Fibroblast of lung (primary cell): ENCODE measurements at places on chromosomes 5 and 9. TPM values are rescaled to one million over a fixed set of nuclear protein-coding genes. Genes with fewer than 3 reads are reported as not detected.

DNA sequence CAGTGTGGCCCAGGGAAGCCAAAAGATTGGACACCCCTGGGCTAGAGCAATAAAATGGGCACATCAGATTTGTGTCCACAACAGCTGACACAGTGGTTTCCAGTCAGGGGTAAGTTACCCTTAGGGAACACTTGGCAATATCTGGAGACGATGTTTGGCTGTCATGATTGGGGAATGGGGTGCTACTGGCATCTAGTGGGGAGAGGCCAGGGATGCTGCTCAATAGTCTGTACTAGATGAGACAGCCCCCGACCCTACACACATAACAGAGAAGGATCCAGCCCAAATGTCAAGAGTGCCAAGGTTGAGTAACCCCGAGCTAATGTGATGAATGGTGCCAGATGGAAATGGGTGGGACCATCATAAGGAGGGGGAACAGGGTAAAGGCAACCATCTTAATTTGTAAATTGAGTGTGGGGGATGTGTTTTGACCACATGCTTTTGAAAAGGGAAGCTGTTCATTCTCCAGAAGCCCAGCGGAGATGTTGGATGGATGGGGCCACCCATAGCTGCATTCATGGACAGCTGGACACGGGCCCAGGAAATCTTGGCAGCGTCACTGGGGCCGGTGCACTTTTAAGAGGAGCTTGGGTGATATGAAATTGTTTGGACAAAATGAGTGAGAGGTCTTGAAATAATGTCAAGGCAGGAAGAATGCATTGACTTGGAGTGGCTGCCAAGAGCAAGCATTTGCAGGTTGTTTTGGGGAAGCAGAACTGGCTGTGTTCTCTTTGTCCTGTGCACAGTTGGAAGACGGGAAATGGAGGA lies 33.4 kb downstream of the SYK start:
- DNase-seq = no peak

DNA sequence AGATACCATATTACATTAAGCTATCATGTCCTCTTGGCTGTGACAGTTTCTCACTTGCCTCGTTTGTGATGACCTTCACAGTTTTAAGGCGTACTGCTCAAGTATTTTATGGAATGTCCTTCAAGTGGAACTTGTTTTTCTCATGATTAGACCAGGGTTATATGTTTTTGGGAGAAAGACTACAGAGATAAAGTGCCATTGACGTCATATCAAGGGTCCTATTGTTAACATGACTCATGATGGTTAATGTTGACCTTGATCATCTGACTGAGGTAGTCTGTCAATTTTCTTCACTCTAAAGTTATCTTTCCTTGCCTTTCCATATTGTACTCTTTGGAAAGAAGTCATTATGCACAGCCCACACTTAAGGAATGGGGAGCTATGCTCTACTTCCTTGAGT lies 17.8 kb upstream of the PTBP3 start:
- no peak for DNase-seq

The FAM151B gene
- polyA plus RNA-seq = 3.0 and 4.9 TPM in 2 replicates

DNA sequence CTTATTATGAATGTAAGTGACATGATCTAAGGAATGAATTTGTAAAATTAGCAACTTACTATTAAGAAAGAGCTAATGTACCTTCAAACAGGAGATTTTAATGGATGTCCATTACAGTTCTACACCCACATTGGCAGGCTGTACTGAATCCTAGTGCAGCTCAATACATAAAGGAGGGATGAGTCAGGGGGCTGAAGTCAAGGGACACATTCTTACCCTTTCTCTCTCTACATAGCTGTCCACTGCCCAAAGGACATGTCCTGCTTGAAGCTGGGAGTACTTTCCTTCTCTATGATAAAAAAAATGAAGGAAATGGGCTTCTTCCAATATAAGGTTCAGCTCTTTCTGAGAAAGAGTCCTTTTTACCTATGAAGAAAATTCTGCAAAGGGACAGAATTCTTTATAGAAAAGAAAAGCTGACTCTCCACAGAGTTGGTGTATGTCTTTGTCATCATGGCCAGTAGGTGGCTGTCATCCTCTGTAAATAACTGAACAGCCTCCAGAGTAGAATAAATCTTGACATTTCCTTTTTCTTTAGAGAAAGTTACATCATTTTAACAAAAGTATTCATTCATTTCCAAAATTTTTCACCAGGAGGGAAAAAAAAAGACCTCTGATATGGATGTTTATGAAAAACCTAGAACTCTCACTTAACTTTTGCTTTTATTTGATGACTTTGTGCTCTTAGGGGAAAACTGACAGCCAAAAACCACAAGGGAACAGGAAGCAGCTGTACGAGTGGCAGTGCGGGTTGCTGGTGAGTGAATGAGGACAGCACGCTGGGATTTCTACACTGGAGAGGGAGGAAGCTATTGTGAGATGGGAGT lies 13.1 kb upstream of the IFNA14 start:
- peak; percentile 33 for DNase-seq

DNA sequence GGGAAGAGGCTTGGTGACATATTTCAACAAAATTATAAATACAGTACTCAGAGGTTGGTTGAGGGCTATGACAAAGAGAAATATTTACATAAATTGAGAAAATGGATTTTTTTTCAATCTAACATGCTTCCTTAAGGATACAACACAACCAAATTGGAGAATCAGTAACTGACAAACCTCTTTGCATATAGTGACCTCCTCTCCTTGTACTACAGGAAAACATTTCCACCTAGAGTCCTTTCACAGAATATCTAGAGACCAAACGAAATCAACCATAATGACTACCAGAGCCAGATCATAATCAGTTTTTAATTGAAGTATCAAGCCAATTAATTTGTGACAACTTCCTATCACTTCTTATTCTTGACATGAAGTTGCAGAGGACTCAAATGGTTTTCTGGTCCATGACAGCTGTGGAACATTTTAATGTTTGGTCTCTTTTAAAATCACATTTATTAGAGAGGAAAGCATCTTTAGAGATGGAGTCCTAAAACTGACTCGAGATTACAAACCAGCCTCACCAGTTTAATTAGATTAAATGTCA lies 1636.5 kb upstream of the C9orf72 start:
- DNase-seq = no peak

DNA sequence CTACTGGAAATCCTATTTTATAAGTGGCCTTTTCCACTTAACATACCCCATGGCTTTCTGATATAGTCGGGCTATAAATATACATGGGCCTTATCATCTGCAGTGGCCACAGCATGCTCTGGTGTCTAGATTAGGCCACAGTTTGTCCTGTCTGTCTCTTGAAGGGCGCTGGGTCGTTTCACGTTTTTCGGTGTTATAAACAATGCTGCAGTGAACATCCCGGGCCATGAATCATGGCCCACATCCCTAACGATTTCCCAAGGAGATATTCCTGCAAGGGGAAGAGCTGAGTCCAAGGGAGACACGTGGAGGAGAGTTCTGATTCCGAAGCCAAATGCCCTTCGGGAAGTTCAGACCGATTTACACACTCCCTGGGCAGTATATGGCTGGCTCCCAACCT lies 8.4 kb downstream of the PLPP7 start:
- DNase-seq = no peak

- peak; percentile 55 for DNase-seq
Measured at GRCh38 chr5:392431-392988, 50.5 kb upstream of the EXOC3 start.

DNA sequence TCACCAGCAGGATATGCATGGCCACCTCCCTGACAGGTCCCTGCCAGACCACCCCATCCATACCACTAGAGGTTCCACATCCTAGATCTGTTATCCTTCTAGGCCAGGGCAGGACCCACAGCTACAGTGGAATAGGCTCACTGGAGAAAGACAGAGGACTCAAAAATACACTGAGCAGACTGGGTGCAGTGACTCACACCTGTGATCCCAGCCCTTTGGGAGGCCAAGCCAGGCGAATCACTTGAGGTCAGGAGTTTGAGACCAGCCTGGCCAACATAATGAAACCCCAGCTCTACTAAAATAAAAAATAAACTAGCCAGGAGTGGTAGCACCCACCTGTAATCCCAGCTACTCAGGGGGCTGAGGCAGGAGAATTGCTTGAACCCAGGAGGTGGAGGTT lies 56.5 kb upstream of the TESK1 start:
- DNase-seq = no peak

DNA sequence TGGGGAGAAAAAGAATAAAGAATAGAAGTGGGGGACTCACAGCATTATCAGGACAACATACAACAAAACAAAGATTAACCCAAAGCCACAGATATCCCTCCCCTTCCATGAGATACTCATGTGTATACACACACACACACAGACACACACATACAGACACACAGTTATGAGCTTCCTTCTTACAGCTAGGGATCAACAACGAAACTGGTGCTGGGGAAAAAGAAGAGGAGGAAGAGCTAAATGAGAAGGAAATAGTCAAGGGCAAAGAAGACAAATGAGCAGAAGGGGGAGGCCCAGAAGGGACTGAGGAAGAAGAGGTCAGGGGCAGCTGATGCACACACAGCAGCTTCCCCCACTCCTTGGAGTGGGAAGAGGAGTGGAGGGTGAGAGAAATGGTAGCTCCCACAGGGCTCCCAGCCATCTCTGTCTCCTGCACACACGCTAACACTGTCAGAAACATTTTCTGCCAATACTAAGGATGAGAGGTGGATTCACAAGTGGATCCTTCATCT lies 66.2 kb downstream of the SIL1 start:
- DNase-seq = no peak

The HAPLN1 gene
- polyA plus RNA-seq = 0.44 and 7.7 TPM in 2 replicates
